Activated CD4-positive, alpha-beta T cell treated with anti-CD3 and anti-CD28 coated beads, Interleukin-2, Interleukin-4, amounts not matched to agents 100 ng/mL and 50 ng/mL, durations not matched to agents 16 hours and 8 hours (primary cell): ENCODE measurements at places on chromosomes 4 and X.

DNA sequence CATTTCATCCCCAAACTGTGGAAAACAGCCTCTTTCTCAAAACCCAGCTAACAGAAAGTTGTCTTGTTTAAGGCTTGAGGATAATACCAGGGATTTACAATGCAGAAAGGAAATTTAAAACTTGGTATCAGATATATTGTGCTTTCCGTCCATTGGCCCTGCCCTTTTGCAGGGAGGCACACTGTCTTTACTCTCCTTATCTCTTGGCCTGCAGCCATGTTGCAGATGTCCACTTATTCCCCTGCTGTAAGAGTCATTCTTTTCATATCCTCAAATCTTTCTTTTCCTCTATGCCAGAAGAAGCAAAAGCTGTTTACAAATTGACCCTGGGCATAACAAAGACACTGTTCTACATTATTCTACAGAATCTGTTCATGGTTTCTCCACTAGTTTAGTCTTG lies 75.6 kb upstream of the DYNLT3 start:
- no peak for DNase-seq

DNA sequence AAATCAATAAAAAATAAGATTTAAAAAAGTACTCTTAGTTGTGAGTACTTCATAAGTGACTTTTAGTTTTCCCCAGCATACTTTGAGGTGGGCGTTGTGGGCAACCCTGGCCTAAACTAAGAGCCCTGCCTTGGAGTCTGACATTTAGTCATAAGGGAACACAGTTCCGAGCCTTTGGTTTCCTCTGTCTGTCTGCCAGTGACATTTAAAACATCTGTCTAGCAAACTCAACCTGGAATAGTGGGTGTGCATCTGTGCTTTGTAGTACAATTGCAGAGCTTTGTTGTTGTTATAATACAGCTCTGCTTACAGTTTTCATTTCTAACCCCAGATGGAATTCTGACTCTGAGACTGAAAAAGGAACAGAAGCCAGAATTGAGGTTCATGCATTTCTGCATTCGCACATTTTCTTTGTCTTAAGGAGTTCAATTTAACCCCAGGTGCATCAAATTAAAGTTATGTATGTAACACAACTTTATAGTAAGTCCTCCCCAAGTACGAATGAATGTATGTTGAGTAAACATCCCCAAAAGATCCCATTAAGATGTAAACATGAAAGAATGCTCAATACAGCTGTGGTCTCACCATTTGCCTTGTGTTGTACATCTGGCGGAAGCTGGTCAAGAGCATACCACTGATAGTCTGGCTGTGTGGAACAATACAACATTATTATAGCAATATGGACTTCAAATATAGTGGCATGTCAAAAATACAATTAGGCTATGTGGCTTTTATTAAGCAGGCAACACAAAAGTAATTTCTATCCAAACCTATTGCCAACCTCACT lies 25.9 kb downstream of the TNIP3 start:
- DNase-seq, result peak; percentile 32

- DNase-seq, result no peak
Observed at GRCh38 chr4:23728971-23729370, 160.9 kb downstream of the PPARGC1A start.

GRCh38 chrX:155896512-155896911 lies 15.4 kb downstream of the VAMP7 start:
- no peak for DNase-seq

DNA sequence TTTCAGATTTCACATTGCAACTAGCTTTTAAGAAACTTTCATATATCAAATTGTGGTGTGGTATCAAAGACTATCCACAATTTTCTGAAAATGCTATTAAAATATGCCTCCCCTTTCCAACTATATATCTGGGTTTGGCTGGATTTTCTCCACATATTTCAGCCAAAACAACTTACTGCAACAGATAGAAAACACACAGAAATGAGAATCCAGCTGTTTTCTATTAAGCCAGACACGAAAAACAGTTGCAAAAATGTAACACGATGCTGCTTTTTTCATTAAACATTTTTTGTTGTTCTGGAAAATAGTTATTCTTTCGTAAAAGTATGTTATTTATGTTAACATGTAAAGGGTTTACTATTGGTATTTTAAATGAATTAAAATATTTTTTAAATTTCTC lies 33.1 kb downstream of the DCTD start:
- no peak for DNase-seq

GRCh38 chr4:100870940-100871772 lies 353.3 kb upstream of the EMCN start:
- DNase-seq, result no peak

- DNase-seq, result no peak
Observed at GRCh38 chr4:1794809-1795298, 1.8 kb downstream of the FGFR3 start.

GRCh38 chr4:48673537-48673936 lies 106.5 kb downstream of the FRYL start:
- no peak for DNase-seq

- DNase-seq, result no peak
Observed at GRCh38 chr4:115110191-115111181, 2.9 kb downstream of the NDST4 start.

DNA sequence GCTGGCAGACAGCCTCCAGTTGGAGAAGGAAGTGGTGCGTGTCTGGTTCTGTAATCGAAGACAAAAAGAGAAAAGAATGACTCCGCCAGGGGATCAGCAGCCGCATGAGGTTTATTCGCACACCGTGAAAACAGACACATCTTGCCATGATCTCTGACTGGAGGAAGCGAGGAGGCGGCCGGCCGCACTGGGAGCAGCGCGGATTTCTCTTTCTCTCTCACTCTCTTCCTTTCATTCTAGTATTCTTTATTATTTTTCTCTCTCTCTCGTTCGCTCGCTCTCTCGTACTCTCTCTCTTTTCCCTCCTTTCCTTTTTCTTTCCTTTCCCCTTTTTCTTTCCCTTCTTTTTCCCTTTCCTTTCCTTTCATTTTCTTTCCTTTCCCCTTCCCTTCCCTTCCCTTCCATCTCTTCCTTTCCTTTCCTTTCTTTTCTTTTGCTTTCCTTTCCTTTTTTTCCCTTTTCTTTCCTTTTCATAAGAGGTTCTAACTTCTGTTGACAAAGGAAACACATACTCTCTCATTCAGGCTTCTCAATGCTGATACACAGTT lies 1.2 kb downstream of the POU3F4 start:
- DNase-seq, result no peak

- DNase-seq, result no peak
Observed at GRCh38 chr4:186889876-186890643, 166.4 kb upstream of the FAT1 start.
